Stimulated activated CD8-positive, alpha-beta memory T cell treated with anti-CD3 and anti-CD28 coated beads, Interleukin-4, amount 100 ng/mL, for 1 hour (primary cell): ENCODE measurements at places on chromosomes 2 and 18.

DNA sequence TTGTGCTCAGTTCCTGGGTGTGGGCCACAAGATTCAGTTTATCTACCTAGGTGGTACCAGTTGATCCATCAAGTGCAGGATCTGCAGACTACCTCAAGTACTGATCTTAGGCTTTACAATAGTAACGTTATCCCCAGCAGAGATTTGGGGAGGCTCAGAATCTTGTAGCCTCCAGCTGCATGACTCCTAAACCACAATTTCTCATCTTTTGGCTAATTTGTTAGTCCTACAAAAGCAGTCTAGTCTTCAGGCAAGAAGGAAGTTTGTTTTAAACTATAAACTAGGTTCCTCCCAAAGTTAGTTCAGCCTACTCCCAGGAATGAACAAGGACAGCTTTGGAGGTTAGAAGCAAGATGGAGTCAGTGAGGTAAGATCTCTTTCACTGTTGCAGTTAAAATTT lies 213.5 kb upstream of the PIEZO2 start:
- no peak for DNase-seq

DNA sequence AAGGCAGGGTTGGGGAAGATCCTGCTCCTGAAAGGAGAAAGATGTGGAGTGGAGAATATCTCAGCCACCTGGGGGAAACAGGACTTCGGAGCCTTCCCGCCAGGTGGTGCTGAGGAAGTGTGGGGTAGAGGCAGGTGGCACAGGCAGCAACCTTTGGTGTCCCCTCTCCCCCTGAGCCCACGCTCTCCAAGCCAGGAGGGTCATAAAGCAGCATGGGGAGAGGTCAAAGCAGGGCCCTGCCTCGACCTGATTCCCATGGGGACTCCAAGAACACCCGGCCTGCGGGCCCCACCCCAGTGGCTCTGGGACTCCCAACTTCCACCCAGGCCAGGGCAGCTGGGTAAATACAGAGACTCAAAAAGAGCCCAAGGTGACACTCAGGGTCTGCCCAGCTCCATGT lies 54.3 kb upstream of the SLC66A3 start:
- DNase-seq = no peak

GRCh38 chr2:156489750-156490465 lies 53.7 kb downstream of the GPD2 start:
- DNase-seq = no peak

- DNase-seq = no peak
These were observed 857 bp downstream of the RESP18 start for GRCh38 chr2:219331560-219332213.

GRCh38 chr2:218033208-218033589 lies 30.4 kb upstream of the TNS1 start:
- DNase-seq = no peak
